Activated CD4-positive, alpha-beta T cell treated with anti-CD3 and anti-CD28 coated beads for 36 hours (primary cell): ENCODE measurements at places on chromosomes 5 and 9. TPM values are rescaled to one million over a fixed set of nuclear protein-coding genes. Genes with fewer than 3 reads are reported as not detected.

- no peak for DNase-seq
- peak overlapping the region; percentile 99 for H3K27ac ChIP-seq
Measured at GRCh38 chr5:139438707-139439012, 665 bp downstream of the DNAJC18 start.

The IFNA13 gene
- total RNA-seq = not detected

DNA sequence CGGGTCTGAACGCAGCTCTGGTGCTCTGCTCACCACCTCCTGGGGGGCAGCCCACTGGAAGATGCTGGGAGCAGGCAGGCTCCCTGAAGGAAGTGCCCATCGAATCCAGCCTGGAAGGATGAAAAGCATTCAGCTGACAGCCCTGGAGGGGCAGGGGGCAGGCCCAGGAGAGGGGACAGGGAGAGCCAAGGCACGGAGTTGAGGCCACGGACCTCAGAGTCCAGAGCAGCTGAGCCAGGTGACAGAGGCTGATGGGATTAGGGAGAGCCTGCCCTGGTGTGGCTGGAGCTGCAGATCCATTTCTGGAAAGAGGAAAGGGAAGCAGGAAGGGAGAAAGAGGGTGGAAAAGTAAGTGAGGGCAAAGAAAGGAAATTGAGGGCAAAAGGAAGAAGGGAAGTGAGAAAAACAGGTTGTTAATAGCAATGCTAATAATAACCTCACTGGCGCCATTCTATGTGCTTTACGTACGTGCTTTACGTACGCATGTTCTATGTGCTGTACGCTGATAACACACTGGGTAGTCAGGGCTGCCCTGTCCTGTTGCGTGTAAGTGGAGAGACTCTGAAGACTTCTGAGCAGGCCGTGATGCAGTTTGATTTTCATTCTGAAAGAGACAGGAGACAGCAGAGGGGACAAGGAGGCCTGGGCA, 52.6 kb downstream of the LMX1B start:
- peaks cover 2% of the 10 kb centered on the region for H3K4me1 ChIP-seq
- peaks cover 21% of the 10 kb centered on the region for H3K27me3 ChIP-seq
- no peak overlapping the region for H3K27ac ChIP-seq
- no peak overlapping the region for H3K4me3 ChIP-seq

DNA sequence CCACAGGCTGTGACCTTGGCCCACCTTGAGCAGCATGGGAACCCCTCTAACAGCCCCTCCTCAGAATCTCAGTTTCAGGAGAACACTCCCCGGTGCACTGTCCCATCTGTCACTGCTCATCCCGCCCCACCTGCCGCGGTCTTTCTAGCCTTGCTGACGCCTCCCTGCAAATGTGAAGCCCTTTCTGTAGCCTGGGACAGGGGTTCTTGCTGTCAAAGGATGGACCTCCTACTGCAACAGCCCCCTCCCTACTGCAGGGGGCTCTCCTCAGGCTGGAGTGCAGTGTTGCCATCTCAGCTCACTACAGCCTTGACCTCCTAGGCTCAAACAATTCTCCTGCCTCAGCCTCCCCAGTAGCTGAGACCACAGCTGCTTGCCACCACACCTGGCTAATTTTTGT, 20.0 kb downstream of the OR2V1 start:
- no peak overlapping the region for H3K27ac ChIP-seq
- H3K4me3 ChIP-seq = no peak overlapping the region
- H3K4me1 ChIP-seq = peaks cover 5% of the 10 kb centered on the region

DNA sequence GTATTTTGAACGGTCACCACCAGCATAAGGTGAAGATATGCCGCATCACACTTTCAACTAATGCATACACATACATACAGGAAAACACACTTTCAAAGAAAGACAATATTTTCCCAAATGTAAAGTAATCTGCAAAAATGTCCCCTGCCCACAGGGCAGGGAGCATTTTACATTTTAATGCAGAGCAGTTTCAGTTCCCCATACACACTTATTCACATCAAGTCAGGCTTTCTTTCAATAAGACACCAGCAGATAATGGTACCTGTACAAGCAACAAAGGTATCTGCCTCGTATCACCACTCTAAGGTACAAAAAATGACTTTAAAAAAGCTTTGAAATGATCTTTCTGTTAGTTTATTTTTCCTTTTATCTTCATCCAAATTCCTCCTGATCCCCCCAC, 247.1 kb upstream of the CCNG1 start:
- no peaks in the 10 kb centered on the region for H3K27me3 ChIP-seq
- no peak for DNase-seq
- no peak overlapping the region for H3K27ac ChIP-seq
- H3K4me3 ChIP-seq = no peak overlapping the region
- no peaks in the 10 kb centered on the region for H3K36me3 ChIP-seq

- DNase-seq = no peak
- no peak overlapping the region for H3K4me3 ChIP-seq
- peaks cover 24% of the 10 kb centered on the region for H3K4me1 ChIP-seq
- H3K27me3 ChIP-seq = no peaks in the 10 kb centered on the region
- peak overlapping the region; percentile 32 for H3K27ac ChIP-seq
Measured at GRCh38 chr5:157387683-157388093, 72.3 kb upstream of the NIPAL4 start.

The PAEP gene
- total RNA-seq = not detected

DNA sequence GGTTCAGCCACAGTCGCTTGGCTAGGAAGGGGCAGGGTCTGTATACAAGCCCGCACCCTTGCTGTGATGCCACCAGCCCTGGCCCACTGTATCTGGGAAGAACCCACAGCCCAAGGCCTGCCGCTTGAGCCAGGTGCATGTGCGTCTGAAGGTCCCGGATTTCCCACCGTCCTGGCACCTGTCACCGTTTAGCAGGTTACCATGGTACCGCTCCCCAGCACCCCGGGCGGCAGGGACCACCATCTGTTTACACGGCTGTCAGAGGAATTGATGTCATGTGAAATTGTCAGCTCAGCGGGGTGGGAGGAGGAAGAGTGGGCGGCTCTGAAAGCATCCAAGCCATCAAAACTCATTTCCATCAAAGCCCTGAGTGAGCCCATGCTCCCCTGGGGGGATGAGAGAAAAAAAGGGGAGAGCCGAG, 92.7 kb downstream of the HRH2 start:
- DNase-seq = no peak
- H3K27me3 ChIP-seq = peaks cover 43% of the 10 kb centered on the region
- H3K27ac ChIP-seq = no peak overlapping the region

- H3K36me3 ChIP-seq = no peaks in the 10 kb centered on the region
- no peak overlapping the region for H3K4me3 ChIP-seq
- H3K4me1 ChIP-seq = no peaks in the 10 kb centered on the region
- no peaks in the 10 kb centered on the region for H3K27me3 ChIP-seq
Measured at GRCh38 chr5:56456002-56456401, 222.9 kb upstream of the ANKRD55 start.

The SHOC1 gene
- total RNA-seq = not detected

DNA sequence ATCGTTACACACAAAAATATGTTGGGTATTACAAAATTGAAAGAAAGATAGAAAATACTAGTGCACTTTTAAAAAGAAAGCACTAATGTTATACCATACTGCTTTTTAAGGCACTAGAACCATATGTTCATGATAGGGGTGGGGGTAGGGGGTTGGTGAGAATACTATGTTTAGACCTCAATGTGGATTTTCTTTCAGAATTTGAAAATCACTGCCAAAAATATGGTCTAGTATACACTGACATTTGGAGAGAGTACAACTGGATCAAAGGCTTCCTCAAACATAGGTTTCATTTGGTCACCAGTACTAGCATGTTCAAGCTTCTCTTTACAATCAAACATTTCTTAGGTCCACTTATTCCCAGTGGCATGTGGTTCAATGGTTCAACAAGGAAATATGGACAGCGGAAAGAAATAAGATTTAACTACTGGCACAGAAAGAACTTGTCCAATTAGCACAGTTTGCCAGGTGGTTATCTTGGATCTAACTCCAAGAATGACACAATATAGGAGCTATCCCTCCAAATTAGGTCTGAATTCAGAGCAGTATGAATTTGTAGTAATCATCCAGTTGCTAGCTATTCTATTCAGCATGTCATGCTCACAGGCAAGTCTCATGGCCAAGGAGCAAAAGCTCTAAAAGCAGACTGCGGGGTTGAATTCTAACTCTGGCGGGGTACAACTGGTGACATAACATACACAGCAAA, 139.3 kb downstream of the SLC24A2 start:
- no peaks in the 10 kb centered on the region for H3K36me3 ChIP-seq
- peaks cover 12% of the 10 kb centered on the region for H3K27me3 ChIP-seq
- H3K4me3 ChIP-seq = no peak overlapping the region
- DNase-seq = no peak
- H3K27ac ChIP-seq = no peak overlapping the region
- no peaks in the 10 kb centered on the region for H3K4me1 ChIP-seq

GRCh38 chr9:112110777-112111113, 64.4 kb downstream of the SUSD1 start:
- H3K4me3 ChIP-seq = no peak overlapping the region
- no peak for DNase-seq
- no peaks in the 10 kb centered on the region for H3K4me1 ChIP-seq
- H3K36me3 ChIP-seq = no peaks in the 10 kb centered on the region
- no peaks in the 10 kb centered on the region for H3K27me3 ChIP-seq

The SKP2 gene
- 48.0 TPM for total RNA-seq

The PRDM9 gene
- not detected for total RNA-seq

DNA sequence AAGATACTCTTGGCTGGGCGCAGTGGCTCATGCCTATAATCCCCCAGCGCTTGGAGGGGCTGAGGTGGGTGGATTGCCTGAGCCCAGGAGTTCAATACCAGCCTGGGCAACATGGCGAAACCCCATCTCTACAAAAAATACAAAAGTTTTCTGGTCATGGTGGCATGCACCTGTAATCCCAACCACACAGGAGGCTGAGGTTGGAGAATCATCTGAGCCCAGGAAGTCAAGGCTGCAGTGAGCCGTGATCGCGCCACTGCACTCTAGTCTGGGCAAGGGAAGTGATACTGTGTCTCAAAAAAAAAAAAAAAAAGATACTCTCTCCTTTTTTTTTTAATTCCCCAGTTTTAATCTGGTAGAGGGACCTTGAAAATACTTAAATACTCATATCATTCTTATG, 15.0 kb downstream of the ANKRD33B start:
- no peaks in the 10 kb centered on the region for H3K36me3 ChIP-seq
- no peak overlapping the region for H3K27ac ChIP-seq
- peaks cover 6% of the 10 kb centered on the region for H3K27me3 ChIP-seq
- no peak overlapping the region for H3K4me3 ChIP-seq

The ANGPTL2 gene
- total RNA-seq = not detected

GRCh38 chr9:95103281-95103771, 214.2 kb downstream of the FANCC start:
- peaks cover 3% of the 10 kb centered on the region for H3K36me3 ChIP-seq
- H3K27me3 ChIP-seq = no peaks in the 10 kb centered on the region
- DNase-seq = no peak
- no peak overlapping the region for H3K27ac ChIP-seq

- no peaks in the 10 kb centered on the region for H3K4me1 ChIP-seq
- H3K27ac ChIP-seq = no peak overlapping the region
- no peak for DNase-seq
- no peaks in the 10 kb centered on the region for H3K36me3 ChIP-seq
Measured at GRCh38 chr5:13985731-13986418, 41.4 kb upstream of the DNAH5 start.

The FGD3 gene
- 66.7 TPM for total RNA-seq

GRCh38 chr9:109586993-109587392, 88.9 kb upstream of the PTPN3 start:
- H3K36me3 ChIP-seq = no peaks in the 10 kb centered on the region
- H3K27ac ChIP-seq = no peak overlapping the region
- no peaks in the 10 kb centered on the region for H3K4me1 ChIP-seq
- peaks cover 4% of the 10 kb centered on the region for H3K27me3 ChIP-seq

The CAMLG gene
- 35.2 TPM for total RNA-seq

The PCDHA6 gene
- not detected for total RNA-seq

The TPPP gene
- 0.21 TPM for total RNA-seq

GRCh38 chr9:135616619-135617537, 22.5 kb downstream of the GLT6D1 start:
- H3K36me3 ChIP-seq = no peaks in the 10 kb centered on the region
- H3K4me1 ChIP-seq = no peaks in the 10 kb centered on the region
- DNase-seq = no peak
- no peak overlapping the region for H3K4me3 ChIP-seq
- peaks cover 4% of the 10 kb centered on the region for H3K27me3 ChIP-seq

The GARNL3 gene
- total RNA-seq = 2.5 TPM

- H3K36me3 ChIP-seq = no peaks in the 10 kb centered on the region
- no peak for DNase-seq
- no peak overlapping the region for H3K27ac ChIP-seq
- H3K4me1 ChIP-seq = no peaks in the 10 kb centered on the region
Measured at GRCh38 chr5:51452562-51452961, 69.3 kb downstream of the ISL1 start.

The CDX1 gene
- total RNA-seq = not detected

DNA sequence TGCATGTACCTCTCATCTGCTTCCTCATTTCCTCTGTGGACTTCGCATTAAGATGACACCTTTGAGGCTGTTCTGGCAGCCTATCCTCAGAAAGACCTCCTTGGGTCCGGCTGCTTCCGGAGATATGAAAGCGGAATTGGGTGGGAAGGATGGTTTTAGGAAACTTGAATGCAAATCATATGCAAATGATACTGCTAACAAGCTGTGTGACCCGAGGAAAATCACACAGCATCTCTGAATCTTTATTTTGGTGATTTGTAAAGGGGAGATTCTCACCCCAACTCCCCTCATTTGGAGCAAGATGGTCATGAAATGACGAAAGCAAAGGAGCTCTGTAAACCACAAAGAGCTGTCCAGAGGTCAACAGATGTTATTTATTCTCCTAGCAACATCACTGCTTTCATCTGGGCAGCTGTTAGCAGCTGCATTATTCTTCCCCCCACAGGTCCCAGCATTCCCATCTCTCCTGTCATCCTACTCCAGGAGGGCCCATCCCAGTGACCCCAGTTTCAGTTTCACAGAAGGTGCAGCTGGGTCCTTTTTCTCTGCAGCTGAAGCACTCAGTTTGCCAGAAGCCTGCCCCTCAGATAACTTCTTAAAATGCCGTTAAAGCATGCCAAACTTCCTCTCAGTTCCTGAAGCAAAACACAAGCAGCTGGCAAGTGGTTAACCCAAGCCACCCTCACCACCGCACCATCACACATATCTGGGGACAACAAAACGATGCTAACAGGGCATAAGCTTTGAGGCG, 269.5 kb downstream of the SEC61B start:
- H3K27ac ChIP-seq = no peak overlapping the region
- no peaks in the 10 kb centered on the region for H3K4me1 ChIP-seq
- H3K4me3 ChIP-seq = no peak overlapping the region
- no peaks in the 10 kb centered on the region for H3K36me3 ChIP-seq
- peaks cover 22% of the 10 kb centered on the region for H3K27me3 ChIP-seq

GRCh38 chr9:28951945-28952344, 1378.7 kb upstream of the C9orf72 start:
- no peak overlapping the region for H3K4me3 ChIP-seq
- H3K36me3 ChIP-seq = no peaks in the 10 kb centered on the region
- H3K4me1 ChIP-seq = no peaks in the 10 kb centered on the region
- H3K27ac ChIP-seq = no peak overlapping the region

The ZNF366 gene
- not detected for total RNA-seq

The PTGES gene
- 0.16 TPM for total RNA-seq

GRCh38 chr9:22040760-22041159, 31.7 kb upstream of the CDKN2B start:
- H3K27ac ChIP-seq = no peak overlapping the region
- peaks cover 5% of the 10 kb centered on the region for H3K4me1 ChIP-seq
- H3K36me3 ChIP-seq = no peaks in the 10 kb centered on the region
- H3K27me3 ChIP-seq = peaks cover 16% of the 10 kb centered on the region

GRCh38 chr9:124973807-124974206, 32.9 kb upstream of the GOLGA1 start:
- H3K4me3 ChIP-seq = no peak overlapping the region
- H3K27me3 ChIP-seq = no peaks in the 10 kb centered on the region
- no peak overlapping the region for H3K27ac ChIP-seq
- H3K36me3 ChIP-seq = peaks cover 11% of the 10 kb centered on the region
- no peak for DNase-seq
- H3K4me1 ChIP-seq = peaks cover 11% of the 10 kb centered on the region
